Activated CD8-positive, alpha-beta memory T cell treated with anti-CD3 and anti-CD28 coated beads for 1 hour (primary cell): ENCODE measurements at places on chromosomes 3 and 15.

DNA sequence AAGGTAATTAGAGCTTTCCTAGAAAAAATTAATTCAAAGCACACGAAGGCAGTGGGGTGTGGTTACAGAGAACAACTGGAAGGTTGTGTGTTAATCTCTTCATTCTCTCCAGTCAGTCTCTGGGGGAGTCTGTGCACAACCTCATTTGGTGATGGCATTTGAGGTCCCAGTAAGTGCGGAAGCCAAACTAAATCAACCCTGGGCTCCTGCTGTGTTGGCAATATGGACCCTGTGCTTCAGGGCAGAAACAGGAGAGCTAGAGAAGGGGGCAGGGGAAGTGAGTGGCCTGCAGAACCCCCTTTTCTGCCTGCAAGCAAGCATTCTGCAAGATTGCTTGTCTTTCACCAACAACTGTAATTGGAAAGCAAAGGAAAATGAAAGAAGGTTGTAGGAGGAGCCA lies 195.9 kb upstream of the ST8SIA2 start:
- DNase-seq = no peak

GRCh38 chr3:34859746-34860145 lies 779.6 kb upstream of the ARPP21 start:
- no peak for DNase-seq

- no peak for DNase-seq
Measured at GRCh38 chr15:100001405-100001804, 268.2 kb upstream of the LYSMD4 start.

DNA sequence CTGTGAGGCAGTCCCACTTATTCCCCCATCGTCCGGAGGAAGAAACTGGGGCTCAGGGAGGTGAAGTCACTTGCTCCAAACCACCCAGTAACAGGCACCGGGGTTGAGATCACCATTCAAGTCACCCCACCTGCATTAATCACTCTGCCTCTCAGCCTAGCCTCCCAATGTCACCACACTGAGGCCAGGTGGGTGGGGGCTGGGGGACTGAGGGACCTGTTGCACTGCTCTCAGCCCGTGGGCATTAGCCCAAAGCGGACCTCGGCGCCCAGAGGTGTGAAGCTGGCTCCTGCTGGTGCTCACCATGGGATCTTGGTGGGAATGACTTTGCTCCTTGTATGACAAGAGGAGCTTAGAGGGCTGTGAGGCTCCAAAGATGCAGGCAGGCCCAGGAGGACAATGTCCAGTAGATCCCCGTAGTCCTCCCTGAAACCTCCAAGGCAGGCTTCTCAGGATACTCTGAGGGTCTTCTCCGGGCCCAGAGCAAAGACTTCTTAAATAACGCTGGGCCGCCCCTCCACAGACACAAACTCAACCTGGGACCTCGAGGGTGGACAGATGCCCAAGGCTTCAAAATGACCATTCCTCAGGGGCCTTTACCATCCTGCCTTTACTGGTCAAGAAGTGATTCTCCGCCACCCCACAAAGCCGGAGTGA lies 1.7 kb downstream of the NT5DC2 start:
- DNase-seq = no peak

DNA sequence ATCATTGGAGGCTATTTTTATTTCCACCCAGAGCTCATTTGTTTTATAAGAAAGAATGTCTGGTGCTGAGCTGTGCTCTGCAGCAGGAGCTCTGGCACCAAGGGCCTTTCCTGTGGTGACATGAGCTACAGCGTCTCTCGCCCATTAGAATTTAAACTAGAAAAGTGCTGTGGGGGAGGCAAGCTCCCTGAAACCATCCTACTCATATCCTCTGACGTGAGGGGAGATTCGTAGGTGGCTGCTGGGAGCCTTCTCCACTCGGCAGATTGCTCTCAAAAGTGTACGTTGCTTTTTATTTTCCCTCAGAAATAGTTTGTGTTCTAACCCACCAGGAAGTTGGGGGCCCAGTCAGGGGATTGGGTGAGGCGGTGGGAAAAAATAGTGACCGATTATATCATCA lies 76.3 kb upstream of the ARHGEF3 start:
- DNase-seq = no peak

DNA sequence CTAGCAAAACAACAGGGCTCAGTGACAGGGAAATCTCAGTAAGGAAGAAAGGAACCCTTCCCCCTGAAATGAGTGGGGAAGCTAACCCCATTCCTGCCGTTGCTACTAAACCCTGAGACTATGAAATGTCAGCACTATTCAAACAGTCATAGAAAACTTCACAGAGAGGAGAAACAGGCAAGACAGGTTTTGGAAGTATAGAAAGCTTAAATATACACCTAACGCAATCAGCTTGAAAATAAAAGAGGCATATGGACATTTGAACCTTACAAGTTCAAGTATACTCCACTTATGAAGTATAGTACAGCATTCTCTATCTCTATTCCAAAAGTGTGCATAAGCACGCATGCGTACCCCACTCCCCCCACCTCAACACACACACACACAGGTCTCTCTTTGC lies 17.6 kb upstream of the FRMD4B start:
- DNase-seq = no peak
